Stimulated activated naive CD8-positive, alpha-beta T cell treated with anti-CD3 and anti-CD28 coated beads, Interleukin-15, amount 100 ng/mL, for 72 hours (primary cell): ENCODE measurements at places on chromosomes 2 and 18.

- no peak for DNase-seq
Measured at GRCh38 chr2:27088634-27089033, 2.1 kb downstream of the KHK start.

GRCh38 chr2:43340945-43341356 is 114.5 kb upstream of the ZFP36L2 start:
- no peak for DNase-seq

DNA sequence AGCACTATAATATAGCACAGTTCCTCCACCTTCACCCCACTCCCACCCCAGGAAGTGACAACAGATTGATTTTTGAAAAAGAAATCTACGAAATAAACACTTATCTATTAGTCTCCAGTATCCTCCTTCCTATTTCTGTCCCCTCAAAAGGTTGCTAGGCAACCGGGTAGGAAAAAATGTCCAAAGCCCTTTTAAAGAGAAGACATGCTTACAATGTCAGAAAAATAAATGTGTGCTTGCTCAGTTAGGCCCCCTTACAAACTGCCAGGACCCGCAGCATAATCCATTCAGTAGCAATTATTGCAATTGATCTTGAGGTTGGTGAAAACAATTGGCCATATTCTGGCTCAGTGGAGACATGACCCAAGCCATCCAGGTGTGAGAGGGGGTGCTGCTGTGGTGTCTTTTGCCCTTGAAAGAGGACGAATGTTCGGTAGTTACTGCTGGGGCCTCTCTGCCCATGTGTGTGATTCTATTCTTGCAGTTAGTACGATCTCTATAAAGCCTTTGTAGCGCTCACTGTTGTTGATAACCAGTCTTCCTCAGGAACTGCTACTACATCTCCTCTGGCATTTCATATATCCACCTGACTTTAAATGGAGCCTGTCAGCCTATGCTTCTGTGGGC is 144.3 kb downstream of the MYO3B start:
- no peak for DNase-seq

DNA sequence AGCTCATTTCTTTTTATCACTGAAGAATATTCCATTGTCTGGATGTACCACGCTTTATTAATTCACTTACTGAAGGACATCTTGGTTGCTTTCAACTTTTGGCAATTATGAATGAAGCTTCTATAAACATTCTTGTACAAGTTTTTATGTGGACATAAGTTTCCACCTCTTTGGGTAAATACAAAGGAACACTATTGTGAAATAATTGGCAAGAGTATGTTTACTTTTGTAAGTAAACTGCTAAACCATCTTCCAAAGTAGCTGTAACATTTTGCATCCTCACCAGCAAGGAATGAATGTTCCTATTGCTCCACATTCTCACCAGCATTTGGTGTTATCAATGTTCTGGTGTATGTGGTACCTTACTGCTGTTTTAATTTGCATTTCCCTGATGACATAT is 15.8 kb upstream of the VWC2L start:
- no peak for DNase-seq

DNA sequence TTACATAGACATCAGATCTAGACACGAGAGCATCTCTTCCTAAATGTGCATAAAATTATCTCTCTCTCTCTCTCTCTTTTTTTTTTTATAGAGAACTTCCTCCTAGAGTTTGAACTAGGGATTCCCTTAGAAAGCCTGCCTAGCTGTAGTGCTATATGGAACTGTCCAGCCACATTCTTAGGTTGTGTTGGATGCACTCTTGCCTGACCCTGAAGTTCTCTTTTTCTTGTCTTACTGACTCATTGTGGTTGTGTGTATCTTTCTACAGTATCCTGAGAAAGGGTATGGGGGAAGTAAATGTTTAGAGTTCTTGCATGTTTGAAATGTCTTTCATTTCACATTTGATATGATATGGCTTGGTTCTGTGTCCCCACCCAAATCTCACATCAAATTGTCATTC is 368.2 kb downstream of the CDH2 start:
- no peak for DNase-seq

DNA sequence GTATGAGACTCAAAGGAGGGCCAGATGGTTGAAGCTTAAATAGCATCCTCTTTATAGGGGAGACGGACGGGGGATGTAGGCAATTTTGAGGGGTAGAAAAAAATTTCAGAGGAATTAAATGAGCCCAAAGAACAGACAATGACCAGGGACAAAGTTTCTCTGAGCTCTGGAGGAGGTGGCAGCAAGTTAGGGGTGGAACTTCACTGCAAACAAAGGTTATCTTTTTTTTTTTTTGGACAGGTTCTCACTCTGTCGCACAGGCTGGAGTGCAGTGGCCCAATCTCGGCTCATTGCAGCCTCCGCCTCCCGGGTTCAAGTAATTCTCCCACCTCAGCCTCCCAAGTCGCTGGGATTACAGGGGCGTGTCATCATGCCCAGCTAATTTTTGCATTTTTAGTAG is 195.6 kb downstream of the PDE11A start:
- DNase-seq, result no peak

DNA sequence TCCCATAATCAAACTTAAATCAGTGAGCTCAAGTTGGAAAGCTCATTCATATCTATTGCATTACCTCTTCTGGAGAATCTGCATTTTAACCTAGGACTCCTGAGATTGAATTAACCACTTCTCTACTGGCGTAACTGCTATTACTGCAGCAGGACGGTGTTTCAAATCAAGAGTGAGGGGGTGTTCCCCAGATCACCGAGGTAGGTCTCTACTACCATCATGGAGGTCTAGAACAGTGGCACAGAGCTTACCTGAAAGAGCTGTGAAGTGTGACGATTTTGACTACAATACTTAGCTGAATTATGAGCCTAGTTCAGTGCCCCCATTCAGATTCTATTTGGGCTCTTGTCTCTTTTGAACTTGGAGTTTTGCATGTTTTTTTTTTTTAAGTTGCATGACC is 119.5 kb downstream of the POLE4 start:
- DNase-seq, result no peak

DNA sequence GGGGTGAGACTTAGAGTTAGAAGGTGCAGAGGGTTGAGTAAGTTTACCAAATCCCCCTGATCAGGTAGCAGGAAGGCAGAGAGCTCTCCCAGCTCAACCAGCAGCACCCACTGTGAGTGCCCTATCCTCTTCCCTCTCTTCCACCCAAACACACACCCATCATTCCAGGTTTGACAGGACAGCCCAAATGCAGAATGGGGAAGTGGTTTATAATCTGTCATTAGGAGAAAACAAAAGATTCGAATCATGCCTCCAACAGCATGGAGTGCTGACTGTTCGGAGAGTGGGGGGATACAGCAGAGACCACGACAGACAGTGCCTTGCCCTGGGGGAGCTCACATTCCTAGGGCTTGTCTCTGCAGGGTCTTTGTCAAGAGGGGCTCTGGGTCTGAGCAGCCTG is 11.7 kb downstream of the CXCR2 start:
- DNase-seq, result no peak

- no peak for DNase-seq
Measured at GRCh38 chr2:149103081-149103620, 64.7 kb downstream of the LYPD6B start.

GRCh38 chr2:12052796-12053195 is 306.4 kb downstream of the LPIN1 start:
- no peak for DNase-seq

DNA sequence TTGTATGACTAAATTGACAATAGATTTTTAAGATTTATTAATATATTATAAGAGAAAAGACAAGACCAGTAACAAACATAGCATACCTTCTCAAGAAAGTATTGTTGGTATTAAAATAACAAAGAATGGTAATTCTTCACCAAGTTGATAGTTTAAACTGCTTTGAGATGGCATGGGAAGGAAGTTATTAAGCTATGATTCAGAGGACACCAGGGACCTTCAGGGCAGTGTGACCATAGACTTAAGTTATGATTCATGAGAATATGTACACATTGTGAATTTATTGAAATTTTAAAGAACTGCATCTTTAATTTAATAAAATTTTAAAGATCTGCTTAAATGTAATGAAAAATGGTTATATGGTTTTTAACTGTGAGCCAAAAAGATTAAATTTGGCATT is 205.7 kb downstream of the DSEL start:
- no peak for DNase-seq

GRCh38 chr18:424668-425067 is 75.8 kb downstream of the COLEC12 start:
- DNase-seq, result no peak

- no peak for DNase-seq
Measured at GRCh38 chr2:128548461-128548891, 229.8 kb upstream of the HS6ST1 start.
